ENCODE measurements at places on chromosomes 7 and 10.

DNA sequence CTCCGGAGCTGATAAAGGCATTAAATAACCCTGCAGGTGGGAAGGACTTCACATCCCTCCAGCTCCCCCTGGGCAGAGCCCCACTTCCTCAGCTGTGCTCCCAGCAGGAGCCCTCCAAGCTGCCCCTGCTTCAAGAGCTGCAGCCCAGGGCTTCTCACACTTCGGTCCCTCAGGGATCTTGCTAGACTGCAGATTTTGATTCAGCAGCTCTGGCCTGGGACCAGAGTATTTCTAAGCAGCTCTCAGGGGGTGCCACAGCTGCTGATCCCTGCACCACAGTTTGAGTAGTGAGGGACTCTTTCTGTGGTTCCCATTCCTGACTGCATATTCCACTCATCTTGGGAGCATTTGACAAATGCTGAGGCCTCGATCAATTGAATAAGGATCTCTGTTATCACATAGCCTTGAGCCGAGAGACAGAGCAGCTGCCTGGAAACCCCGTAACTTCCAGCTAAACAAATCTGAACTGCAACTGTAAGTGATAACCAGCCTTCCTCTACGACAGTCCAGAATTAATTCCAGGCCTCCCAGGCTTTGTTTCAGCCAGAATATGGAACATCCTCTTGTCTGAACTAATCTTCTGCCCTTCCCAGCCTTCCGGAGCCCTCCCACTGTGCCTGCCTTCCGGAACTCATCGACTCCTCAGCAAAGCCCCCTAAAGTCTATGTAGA is 161.4 kb downstream of the CCDC3 start:
- no peak for DNase-seq

- DNase-seq: no peak
These were observed 18.9 kb downstream of the SGMS1 start for GRCh38 chr10:50604809-50605208.

DNA sequence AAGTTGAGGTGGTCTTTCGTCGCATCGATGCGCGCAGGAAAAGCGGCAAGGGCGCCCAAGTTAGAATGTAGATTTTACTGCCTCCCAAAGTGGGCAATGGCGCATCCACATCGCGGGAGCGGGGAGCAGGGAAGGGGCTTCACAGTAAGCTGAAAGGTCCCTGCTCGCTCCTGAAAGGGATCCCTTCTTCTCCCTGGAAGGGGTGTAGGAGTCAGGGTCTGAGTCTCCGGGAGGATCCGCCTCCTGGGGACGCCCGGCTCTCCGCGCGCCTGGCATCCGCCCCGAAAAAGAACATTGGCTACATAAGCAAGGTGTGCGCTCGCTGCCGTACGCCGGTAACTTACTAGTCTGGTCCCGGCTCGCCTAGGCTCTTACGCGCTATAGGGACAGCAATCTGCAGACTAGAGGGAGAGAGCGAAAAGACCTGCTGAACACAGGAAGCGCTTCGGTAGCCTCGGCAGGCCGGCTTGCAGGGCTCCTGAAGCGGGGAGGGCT is 804 bp downstream of the UNC5B start:
- peak; percentile 82 for DNase-seq

- DNase-seq: no peak
These were observed 200.8 kb upstream of the PFKP start for GRCh38 chr10:2866569-2866968.

DNA sequence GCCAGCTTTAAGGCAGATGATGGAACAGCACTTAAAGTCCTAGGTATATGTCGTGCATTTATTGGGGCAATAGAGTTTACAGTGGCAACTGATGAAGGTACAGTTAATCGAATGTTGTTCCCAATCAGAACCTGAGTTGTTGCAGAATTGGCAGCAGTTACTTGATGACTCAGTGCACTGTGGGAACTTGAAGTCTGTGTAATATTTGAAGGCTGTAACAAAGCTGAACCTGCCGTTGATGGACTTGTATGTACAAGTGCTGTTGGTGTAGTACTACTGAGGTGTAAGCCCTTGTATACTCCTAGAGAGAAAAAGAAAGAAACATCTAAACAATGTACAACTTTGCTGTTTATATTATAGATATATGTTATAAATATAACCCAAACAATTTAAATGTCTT is 75.3 kb downstream of the EPC1 start:
- DNase-seq: no peak

GRCh38 chr7:131071786-131072504 is 255.7 kb upstream of the MKLN1 start:
- DNase-seq: peak; percentile 40

- DNase-seq: no peak
These were observed 14.6 kb downstream of the C10orf71 start for GRCh38 chr10:49313501-49314070.

DNA sequence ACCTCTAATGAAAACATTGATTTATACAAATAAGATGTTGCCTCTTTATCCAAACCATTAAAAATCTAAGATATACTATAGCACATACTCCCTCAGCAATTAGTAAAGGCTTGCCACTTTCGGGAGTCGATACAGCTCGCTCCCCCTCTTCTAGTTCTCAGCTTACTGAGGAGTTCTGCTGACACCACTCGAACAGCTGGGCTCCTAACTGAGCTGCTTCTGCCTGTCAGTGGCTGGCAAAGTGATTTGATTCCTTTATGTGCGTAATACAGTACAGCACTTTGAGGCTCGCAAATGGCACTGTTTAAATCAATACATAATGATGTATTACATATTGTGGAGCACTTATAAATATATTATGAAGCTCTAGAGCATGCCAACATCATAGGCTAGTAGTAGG is 241.8 kb downstream of the CREB5 start:
- DNase-seq: no peak

GRCh38 chr10:107544706-107545520 is 380.4 kb upstream of the SORCS1 start:
- no peak for DNase-seq

- no peak for DNase-seq
These were observed 52.4 kb upstream of the DLX6 start for GRCh38 chr7:96952974-96953391.

DNA sequence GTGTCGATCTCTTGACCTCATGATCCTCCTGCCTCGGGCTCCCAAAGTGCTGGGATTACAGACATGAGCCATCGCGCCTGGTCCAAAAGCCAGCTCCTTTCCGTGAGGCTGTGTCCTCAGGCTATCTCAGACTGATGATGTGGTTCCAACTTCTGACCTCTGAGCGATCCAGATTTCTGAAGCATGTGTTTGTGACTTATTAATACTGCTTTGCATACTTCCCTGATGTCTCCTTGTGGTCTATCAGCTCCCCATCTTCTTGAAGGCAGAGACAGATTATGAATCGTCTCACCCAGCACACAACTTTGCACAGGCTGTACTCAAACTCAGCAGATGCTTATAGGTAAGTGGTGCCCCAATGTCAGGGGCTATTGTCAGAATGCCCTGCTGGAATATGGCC is 2.0 kb upstream of the PLPP4 start:
- DNase-seq: no peak

DNA sequence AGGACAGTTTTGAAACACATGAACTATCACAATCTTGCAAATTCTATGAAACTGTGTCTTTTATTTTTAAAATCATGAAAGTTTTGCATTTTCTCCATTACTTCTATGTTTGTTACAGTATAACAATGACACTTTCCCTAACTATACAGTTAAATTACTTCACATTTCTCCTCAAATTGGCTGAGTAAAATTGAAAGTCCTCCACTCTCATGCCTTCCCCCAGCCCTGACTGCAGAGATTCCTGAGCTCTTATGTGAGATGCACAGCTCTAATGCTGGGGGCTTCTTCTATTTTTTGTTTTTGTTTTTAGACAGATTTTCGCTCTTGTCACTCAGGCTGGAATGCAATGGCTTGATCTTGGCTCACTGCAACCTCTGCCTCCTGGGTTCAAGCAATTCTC is 22.7 kb upstream of the MAP3K8 start:
- no peak for DNase-seq

- no peak for DNase-seq
These were observed 38.3 kb upstream of the VCL start for GRCh38 chr10:73959484-73960243.

- no peak for DNase-seq
These were observed 53.0 kb downstream of the PHF14 start for GRCh38 chr7:11026452-11027359.

DNA sequence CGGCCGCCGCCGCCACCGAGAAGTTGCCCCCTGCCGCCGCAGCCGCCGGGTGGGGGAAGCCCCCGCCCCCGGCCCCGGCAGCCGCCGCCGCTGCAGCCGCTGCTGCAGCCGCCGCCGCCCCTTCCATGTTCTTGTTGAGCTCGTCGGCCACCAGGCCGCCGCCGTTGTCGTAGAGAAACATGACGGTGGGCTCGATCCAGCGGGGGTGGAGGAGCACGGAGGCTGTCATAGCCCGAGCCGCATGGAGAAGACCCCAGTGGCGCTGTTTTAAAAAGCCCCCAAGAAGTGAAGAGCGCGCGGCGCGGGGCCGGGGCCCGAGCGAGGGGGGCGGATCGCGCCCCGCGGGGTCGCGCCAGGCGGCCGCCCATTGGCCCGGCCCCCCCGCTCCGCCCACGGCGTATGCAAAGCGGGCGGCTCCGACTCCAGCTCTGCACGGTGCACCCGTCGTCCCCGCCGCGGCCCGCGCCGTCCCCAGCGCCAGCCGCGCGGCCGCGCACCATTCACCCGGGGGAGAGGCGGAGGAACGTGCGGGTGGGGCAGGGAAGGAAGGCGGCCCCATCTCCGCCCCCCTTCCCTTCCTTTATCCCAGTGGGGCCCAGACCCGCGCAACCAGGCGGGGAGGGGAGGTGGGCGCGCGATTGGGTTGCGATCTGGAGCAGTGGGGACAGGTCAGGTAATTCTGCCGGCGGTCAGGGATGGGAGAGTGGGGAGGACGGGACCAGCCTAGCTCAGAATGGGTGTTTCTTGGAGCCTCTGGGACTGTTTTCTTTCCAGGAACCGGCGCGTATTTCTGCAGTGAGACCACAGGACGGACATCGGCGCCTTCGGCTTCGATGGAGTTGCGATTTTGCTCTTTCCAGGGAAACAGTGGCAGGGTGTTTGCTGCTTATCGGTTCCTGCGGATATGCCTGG is at the start of gene HOXA13:
TSS of gene HOXA13 (minus strand) at position 243 of the 912 bp plus-strand sequence. CDS start at position 229, 14 bp downstream.
- no peak for DNase-seq

DNA sequence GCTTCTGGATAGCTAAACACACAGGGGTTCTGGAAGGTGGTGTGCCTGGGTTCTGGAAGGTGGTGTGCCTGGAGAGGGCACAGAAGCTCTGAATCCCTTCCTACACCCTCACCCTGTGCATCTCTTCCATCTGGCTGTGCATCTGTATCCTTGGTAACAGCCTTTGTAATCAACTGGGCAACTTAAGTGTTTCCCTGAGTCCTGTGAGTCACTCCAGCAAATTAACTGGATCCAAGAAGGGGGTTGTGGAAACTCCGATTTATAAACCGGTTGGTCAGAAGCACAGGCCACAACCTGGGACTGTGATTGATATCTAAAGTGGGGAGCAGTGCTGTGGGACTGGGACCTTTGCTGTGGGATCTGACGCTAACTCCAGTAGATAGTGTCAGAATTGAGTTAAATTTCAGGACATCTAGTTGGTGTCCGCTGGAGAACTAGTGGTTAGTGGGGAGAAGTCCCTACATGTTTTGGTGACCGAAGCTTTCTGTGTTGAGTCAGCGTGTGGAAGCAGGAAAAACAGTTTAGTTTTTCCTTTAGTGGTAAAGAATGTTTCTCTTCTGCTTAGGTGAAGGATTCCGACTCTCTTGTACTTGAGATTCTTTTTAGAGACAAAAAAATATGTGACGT is 228.1 kb downstream of the BMPER start:
- DNase-seq: no peak

DNA sequence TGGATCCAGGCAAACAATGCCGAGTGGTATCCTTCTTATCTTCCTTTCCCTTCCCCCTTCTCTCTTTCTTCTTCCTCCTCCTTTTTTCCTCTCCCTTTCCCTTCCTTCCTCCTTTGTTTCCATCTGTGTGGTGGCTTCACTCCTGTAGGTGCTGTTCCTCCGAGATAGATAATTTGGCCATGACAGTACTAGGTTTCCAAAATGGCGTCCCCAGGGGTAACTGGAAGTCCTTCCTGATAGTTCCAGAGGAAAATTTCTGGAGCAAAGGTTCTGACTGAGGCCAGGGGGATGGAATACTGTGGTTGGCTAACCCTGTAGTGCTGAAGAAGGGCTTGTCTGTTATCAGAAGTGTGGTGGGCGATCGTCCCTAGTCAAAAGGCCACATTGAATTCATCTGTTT is 52.5 kb upstream of the CCDC6 start:
- DNase-seq: no peak

GRCh38 chr10:17001961-17002749 is 127.5 kb downstream of the CUBN start:
- DNase-seq: no peak

DNA sequence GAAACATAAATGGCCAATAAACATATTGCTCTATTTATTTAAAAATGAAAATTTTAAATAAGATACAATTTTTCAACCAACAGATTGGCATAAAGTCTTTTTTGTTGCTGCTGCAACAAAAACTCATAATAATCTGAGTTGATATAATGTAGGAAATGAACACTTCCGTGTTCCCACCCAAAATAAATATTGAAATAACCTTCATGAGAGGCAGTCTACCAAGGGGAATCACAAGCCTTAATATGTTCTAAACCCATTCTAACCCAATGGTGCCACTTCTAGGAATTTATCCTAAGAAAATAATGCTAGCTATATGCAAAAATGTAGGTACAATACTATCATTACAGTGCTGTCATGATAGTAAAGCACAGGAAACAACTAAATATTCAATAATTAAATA is 39.1 kb downstream of the SLC25A13 start:
- DNase-seq: no peak

DNA sequence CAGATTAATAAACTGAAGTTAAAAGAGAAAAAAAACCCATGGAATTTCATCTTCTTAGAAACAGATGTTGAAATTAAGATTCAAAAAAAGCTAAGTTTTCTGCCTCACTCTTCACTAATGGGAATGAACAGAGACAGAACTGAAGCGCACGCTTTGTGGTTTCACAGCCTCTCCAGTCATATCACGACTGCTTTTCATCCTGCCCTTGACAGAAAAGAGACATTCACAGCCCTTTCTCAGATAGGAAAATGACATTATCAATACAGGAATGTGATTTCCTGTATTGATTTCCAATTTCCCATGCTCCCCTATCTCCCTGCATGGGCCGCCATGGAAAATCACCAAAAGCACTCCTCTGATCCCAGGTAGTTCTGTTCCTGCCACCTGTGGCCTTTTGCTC is 108.2 kb downstream of the PFKFB3 start:
- DNase-seq: no peak
